ENCODE measurements at places on chromosomes 1 and 21.

DNA sequence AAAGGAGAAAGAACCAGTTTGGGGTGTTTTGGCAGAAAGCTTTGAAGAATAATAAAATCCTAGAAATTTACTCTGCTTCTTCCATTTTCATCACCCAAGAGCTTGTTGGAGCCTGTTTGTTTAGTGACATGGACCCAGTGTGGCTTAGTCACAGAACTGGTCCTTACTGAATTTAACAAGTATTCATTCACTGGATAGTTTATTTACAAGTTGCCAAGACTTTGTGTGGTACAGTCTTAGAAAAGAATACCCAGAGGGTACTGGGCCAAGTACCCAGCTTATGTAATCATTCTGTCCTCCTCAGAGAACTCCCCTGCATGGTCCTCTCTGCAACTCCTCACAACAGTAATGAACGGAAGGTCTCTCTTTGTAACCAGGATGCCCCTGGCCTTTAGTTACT lies 16.4 kb downstream of the RAB4A start:
- DNase-seq, result no peak

- DNase-seq, result no peak
These were observed 8.4 kb downstream of the SLC1A7 start for GRCh38 chr1:53134042-53134485.

- no peak for DNase-seq
These were observed 258.6 kb downstream of the NPHP4 start for GRCh38 chr1:5733596-5733995.

DNA sequence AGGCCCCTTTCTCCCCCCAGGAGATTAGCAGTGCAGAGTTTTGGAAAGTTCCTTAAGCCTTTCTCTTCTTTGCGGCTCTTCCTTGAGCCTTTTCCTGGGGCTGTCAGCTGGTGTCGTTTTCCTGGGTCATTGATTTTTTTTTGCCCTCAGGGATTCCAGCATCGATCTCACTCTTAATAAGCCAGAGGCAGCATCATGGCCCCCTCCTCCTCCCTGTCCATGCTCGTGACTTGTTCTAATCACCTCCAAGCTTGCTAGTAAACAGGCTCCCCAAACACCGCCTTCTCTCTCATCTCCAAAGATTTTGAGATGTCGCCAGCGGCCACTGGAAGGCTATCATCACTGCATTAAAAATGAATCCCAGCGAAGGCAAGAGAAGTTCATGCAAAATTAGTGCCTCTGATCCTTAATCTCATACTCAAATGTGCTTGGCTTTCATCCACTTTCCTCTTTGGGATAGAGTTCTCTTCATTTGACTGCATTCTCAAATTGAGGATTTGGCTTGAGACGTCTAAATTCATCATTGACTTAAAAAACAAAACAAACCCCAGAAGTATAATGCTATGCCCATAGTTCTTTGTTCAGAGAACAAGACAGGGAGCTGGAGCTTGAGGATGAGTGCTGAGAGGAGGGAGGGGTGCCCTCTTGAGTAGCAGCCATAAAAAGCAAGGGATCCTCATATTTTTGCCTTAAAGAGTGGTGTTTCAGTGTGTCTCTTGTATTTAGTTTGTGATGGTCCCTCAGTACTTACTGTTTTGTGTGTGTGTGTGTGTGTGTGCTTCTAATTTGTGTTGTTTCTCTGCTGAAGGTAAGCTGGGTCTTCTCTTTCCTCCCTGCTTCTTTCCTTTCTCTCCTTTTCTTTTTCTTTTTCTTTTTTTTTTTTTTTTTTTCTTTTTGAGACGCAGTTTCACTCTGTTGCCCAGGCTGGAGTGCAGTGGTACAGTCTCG lies 3.2 kb downstream of the EVA1C start:
- no peak for DNase-seq

- no peak for DNase-seq
These were observed 19.5 kb downstream of the KCNJ6 start for GRCh38 chr21:37896788-37897187.

GRCh38 chr1:85343213-85343611 lies 66.8 kb upstream of the BCL10 start:
- no peak for DNase-seq

DNA sequence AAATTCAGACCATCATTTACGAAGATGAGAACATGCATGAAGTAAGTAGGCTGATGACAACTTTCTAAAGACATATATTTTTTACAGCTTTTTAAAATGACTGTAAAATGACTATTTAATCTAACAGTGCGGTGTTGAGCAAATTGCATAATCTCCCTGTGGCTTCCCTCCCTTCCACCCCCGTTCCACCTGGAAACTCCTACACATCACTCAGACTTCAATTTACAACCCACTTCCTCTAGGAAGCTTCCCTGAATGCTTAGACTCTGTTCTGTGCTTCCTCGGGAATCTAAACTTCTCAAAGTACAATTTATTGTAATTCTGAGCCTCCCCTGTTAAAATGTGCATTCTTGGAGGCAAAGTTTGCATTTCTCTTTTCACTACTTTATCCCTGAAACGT lies 354.9 kb downstream of the DPYD start:
- no peak for DNase-seq

- DNase-seq, result no peak
These were observed 62.9 kb upstream of the ZNF326 start for GRCh38 chr1:89931964-89932363.

DNA sequence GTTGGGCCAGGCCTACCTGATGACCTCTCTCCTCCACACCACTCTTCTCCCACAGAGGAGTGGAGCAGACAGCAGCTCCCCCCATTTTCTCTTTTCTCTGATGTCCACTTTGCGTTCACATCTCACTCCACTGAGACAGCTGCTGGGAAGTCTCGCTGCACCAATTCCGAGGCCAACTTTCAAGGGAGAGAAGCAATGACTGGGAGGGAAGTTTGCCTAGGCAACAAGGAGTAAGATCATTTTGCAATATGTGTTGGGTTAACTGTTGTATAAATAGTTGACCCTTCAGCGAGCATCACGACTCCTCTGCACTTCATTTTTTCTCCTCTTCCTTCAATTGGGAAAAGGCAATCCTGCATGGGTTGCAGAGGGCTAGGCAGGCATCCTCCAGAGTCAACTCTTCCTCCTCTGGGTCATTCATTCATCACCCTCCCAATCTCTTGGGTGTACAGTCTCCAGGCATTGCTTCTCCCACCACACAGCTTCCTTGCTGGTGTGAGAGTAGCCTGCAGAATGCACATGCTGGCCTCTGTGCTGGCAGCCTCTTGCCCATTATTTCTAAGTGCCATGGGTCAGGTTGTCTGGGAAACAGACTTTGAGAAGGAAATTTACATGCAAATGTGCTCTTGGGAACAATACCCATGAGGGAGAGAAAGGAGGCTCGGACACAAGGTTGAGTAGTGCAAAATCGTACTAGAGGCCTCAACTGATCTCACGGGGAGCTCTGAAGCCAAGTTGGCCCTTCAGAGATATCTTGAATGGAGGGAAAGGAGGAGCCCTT lies 75.8 kb upstream of the BCAR3 start:
- no peak for DNase-seq

- DNase-seq, result no peak
These were observed 153.4 kb downstream of the ETS2 start for GRCh38 chr21:38958940-38959691.

- DNase-seq, result no peak
These were observed 7.0 kb downstream of the TMEM61 start for GRCh38 chr1:54987427-54987826.

DNA sequence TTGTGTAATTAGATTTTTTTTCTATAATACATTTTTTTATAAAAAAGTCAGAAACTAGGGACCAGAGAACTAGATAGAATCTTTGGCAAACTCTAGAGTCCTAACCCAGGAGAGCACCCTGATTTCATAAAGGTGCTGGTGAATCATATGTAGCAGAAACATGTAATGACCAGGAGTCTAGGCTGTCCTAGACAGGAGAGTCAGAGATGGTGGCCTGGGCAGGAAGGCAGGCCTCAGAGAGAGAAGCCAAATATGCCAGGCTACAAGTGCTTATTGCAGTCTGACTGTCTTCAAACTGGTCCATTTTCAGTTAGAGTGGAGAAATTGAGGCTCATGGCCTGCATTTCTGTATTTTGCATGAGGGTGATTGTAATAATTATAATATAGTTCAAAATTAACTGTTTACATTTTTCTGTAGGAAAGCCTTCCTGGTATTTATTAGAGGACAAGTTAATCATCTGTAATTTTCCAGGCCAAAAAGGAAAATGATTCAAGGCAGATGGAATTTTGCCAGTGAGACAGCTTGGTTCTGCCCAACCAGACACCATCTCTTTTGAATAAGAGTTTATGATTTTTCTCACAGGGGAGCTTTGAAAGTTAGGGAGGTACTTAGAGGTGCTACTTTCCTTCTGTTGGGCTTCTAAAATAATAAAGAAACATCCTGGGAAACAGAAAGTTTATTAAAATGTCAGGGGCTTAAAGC lies 129.8 kb downstream of the S1PR1 start:
- DNase-seq, result no peak

- no peak for DNase-seq
These were observed 58.1 kb downstream of the RPAP2 start for GRCh38 chr1:92356956-92357355.

DNA sequence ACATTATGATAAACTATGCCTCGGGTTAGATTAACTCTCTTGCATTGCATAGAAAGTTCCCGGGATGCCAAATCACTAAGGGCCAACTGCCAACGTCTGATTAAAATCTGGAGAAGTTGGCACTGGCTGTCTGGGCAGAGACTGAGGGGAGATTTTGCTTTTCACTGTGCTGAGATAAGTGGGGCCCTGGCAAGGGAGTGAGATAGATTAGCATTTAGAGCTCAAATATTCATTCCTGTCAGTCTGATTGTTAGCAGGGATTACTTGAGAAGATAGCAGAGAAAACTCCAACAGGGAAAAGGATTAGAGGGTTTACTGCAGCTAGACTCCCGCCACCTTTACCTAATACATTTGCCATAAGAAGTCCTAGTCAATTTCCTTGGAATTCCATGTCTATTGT lies 714.1 kb upstream of the CHRM3 start:
- no peak for DNase-seq

DNA sequence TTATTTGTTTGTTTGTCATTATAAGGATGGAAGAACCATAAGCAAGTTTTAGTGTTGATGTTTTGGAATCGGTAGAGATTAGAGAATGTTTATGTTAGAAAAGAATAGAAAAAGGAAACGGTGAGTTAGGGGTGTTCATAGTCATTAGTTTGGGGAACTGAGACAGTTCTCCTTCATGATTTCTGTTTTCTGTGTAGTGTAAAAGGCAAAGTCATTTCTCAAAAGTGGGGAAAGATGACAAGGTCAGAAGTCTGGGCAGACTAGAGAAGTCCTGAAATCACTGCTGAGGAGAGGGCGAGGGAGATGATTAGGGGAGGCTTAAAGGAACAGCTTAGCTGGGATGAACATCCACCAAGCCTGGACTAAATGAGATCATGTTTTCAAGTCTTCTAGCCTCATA lies 498.9 kb downstream of the TTLL7 start:
- no peak for DNase-seq

DNA sequence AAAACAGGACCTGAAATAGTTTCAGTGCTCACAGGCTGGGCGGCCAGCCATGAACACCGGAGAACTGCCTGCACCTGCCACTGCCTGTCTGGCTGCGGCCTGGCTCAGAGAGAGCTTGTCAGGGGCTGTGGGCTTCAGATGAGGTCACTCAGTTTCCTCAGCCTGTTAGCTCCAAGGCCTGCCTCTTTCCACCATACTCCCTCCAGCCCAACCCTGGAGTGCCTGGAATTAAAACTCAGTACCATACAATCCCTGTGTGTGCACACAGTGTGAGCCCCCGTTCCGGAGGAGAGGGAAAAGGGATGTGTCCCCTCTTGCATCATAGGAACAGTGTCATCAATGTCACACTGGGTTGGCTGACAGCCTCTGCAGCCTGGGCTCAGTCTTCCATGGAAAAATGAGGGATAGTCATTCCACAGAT lies 16.2 kb downstream of the CACNA1S start:
- no peak for DNase-seq

DNA sequence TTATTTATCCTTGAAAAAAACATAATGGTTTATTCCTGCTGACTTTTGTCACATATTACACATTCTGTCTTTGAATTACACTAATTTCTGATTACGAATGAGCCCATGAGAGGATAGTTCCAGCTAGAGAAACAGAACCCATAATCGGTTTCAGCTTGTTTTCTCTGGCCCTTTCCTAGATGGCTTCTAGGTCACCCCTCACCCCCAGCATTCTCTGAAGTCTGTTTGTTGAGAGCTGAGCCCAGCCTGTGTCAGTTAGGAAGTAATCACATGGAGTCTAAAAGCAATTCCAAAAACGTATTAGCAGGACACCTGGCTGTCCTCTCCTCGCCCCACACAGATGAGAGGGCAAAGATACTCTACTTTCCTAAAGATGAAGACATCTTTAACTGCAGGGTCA lies 48.9 kb downstream of the KIAA1614 start:
- no peak for DNase-seq

DNA sequence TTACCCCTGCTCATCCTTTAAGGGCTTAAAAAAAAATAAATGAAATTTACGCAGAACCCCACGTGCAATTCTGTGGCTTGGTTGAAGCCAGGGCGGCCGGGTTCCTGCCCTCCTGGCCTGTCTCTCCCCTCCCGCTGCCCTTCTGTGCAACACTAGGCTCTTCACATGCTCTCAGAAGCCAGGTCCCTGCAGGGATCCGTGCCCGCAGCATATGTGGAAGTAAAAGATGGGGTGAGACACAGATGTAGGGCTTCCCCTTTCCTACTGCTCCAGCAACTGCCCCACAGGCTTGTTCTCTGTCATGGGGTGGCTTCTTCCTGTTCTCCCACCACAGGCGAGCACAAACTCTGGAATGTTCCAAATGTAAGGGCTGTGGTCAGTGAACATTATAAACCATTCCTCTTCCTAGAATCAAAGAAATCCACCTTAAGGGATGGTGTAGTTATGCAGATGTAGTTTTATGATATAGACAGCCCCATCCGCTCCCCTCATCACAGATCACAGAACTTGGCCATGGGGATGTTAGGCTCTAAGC lies 535.4 kb downstream of the KIF26B start:
- DNase-seq, result no peak

- DNase-seq, result no peak
These were observed 79.0 kb upstream of the JUN start for GRCh38 chr1:58862728-58863385.

DNA sequence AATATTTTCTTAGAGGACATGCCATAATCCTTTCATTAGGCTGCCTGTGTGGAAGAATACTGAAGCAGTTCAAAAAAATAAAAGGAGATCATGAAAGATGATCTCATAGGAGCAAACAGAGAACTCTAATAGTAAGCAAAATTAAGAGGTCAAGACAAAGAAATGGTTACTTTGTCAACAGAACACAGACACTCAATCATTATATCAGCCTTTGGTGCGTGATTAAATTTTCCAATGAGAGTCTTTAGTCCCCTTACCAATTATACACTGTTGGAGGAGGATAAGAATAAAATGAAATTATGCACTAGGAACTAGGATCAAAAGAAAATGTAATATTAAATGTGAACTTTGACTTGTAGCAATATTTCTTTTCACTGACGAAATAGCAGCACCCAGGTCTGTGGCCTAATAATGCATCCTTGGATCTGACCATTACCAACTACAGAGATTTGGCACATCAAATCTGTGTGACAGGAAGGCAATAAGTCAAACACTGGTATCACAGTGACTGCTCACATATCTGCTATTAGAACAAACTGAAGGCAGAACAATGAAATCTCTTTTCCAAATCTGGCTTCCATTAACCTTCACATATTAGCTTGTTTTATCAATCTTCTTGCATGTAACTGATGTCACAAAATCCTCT lies 1812.9 kb downstream of the PLA2G4A start:
- no peak for DNase-seq

- no peak for DNase-seq
These were observed 12.0 kb upstream of the ZNF362 start for GRCh38 chr1:33244143-33244808.

- DNase-seq, result no peak
These were observed 11.7 kb upstream of the FGR start for GRCh38 chr1:27646676-27647075.

GRCh38 chr1:116306840-116307442 lies 66.1 kb upstream of the ATP1A1 start:
- no peak for DNase-seq

All from stimulated activated CD8-positive, alpha-beta memory T cell treated with anti-CD3 and anti-CD28 coated beads, Interleukin-4, amount 100 ng/mL, for 1 hour (primary cell).